ENCODE measurements at places on chromosomes 11 and 22. TPM values are rescaled to one million over a fixed set of nuclear protein-coding genes. Genes with fewer than 3 reads are reported as not detected.
A peak's percentile ranks its signal among the peaks of the same experiment; 100 is the strongest.

- H3K36me3 ChIP-seq: no peaks in the 10 kb centered on the region
- no peak for DNase-seq
- H3K4me3 ChIP-seq: peak overlapping the region; percentile 81
Measured at GRCh38 chr11:118572981-118573550, 857 bp downstream of the ARCN1 start.

The NNMT gene
- total RNA-seq: 1,803 TPM

GRCh38 chr11:12840871-12841660 lies 166.8 kb downstream of the TEAD1 start:
- no peak for DNase-seq
- H3K36me3 ChIP-seq: no peaks in the 10 kb centered on the region
- H3K4me3 ChIP-seq: no peak overlapping the region

GRCh38 chr11:8701891-8702597 lies 19.5 kb downstream of the RPL27A start:
- no peak overlapping the region for H3K4me3 ChIP-seq
- peaks cover 51% of the 10 kb centered on the region for H3K4me1 ChIP-seq
- peak overlapping the region; percentile 93 for H3K27ac ChIP-seq
- no peak for DNase-seq
- peaks cover 4% of the 10 kb centered on the region for H3K36me3 ChIP-seq

- DNase-seq: no peak
- peaks cover 15% of the 10 kb centered on the region for H3K36me3 ChIP-seq
- H3K27me3 ChIP-seq: no peaks in the 10 kb centered on the region
Measured at GRCh38 chr11:75884321-75884720, 69.3 kb downstream of the UVRAG start.

DNA sequence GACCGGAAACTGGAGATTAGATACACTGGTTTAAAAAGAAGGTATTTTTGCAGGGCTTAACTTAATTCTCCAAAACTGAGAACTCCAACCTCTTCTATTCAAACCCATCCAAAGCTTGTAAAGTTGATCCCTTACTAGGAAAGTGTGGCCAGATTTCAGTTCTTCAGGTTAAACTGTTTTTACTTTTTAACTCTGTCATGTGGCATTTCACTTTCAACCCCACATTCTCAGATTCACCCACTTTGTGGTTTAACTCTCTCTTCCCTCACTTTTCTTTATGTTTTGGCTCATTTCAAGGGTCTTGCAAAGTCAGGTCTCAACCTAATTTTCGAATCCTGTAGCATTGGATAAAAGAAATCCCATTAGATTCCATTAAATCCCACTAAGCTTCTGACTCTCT lies 75.4 kb downstream of the MPPED2 start:
- no peak overlapping the region for H3K27ac ChIP-seq
- no peak overlapping the region for H3K4me3 ChIP-seq
- H3K27me3 ChIP-seq: no peaks in the 10 kb centered on the region

GRCh38 chr11:33021501-33021900 lies 5.8 kb downstream of the DEPDC7 start:
- H3K27ac ChIP-seq: no peak overlapping the region
- H3K4me3 ChIP-seq: no peak overlapping the region
- no peak for DNase-seq
- H3K4me1 ChIP-seq: no peaks in the 10 kb centered on the region
- H3K36me3 ChIP-seq: no peaks in the 10 kb centered on the region

- H3K27me3 ChIP-seq: no peaks in the 10 kb centered on the region
- no peak overlapping the region for H3K4me3 ChIP-seq
- DNase-seq: no peak
- H3K27ac ChIP-seq: no peak overlapping the region
- H3K4me1 ChIP-seq: no peaks in the 10 kb centered on the region
- H3K36me3 ChIP-seq: no peaks in the 10 kb centered on the region
Measured at GRCh38 chr11:77558380-77558779, 31.4 kb upstream of the AQP11 start.

The SCYL1 gene
- total RNA-seq: 110 TPM

- no peak overlapping the region for H3K27ac ChIP-seq
- H3K27me3 ChIP-seq: no peaks in the 10 kb centered on the region
- no peaks in the 10 kb centered on the region for H3K36me3 ChIP-seq
- no peaks in the 10 kb centered on the region for H3K4me1 ChIP-seq
Measured at GRCh38 chr11:111448414-111448813, 63.8 kb downstream of the BTG4 start.

DNA sequence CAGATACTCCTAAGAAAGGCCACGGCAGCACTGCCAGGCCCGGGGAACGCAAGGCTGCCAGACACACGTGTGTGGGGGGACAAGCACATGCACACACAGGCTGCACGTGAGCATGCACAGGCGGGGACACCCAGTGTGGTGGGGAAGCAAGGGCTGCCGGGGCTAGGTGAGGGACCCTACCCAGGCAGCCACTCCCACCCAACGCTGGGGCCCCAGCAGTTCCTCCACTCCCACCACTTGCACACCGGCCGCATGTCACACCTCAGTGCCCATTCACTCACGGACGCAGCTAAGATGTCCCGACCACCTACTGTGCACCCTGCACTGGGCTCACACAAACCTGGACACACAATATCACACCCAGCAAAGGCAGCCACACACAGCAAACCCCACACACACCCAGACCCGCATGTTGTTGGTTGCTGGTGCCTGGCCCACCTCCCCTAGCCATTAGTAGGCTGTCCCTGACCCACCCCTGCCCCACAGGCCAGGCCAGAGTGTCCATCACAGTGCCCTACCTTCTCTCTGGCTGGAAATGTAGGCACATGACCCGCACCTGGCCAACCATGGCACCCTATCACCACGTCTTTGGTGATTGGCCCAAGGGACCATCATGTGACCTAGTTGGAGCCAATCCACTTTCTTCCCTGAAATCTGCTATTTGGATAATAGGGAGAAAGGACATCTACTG lies 8.8 kb downstream of the SSTR3 start:
- H3K27ac ChIP-seq: no peak overlapping the region
- no peaks in the 10 kb centered on the region for H3K27me3 ChIP-seq
- no peak overlapping the region for H3K4me3 ChIP-seq
- no peaks in the 10 kb centered on the region for H3K36me3 ChIP-seq

GRCh38 chr22:27875951-27876350 lies 43.1 kb downstream of the PITPNB start:
- H3K36me3 ChIP-seq: peaks cover 27% of the 10 kb centered on the region
- no peaks in the 10 kb centered on the region for H3K27me3 ChIP-seq
- no peak overlapping the region for H3K4me3 ChIP-seq
- H3K27ac ChIP-seq: no peak overlapping the region
- peaks cover 11% of the 10 kb centered on the region for H3K4me1 ChIP-seq
- DNase-seq: no peak

- no peak for DNase-seq
- H3K27me3 ChIP-seq: no peaks in the 10 kb centered on the region
- no peak overlapping the region for H3K27ac ChIP-seq
- H3K4me1 ChIP-seq: no peaks in the 10 kb centered on the region
Measured at GRCh38 chr22:41892721-41893120, 22.2 kb downstream of the SHISA8 start.

- no peaks in the 10 kb centered on the region for H3K36me3 ChIP-seq
- peak; percentile 7 for DNase-seq
- H3K4me3 ChIP-seq: no peak overlapping the region
- no peaks in the 10 kb centered on the region for H3K4me1 ChIP-seq
- no peaks in the 10 kb centered on the region for H3K27me3 ChIP-seq
- no peak overlapping the region for H3K27ac ChIP-seq
Measured at GRCh38 chr11:41461057-41461681, 1.7 kb upstream of the LRRC4C start.

The VSIG2 gene
- total RNA-seq: not detected

DNA sequence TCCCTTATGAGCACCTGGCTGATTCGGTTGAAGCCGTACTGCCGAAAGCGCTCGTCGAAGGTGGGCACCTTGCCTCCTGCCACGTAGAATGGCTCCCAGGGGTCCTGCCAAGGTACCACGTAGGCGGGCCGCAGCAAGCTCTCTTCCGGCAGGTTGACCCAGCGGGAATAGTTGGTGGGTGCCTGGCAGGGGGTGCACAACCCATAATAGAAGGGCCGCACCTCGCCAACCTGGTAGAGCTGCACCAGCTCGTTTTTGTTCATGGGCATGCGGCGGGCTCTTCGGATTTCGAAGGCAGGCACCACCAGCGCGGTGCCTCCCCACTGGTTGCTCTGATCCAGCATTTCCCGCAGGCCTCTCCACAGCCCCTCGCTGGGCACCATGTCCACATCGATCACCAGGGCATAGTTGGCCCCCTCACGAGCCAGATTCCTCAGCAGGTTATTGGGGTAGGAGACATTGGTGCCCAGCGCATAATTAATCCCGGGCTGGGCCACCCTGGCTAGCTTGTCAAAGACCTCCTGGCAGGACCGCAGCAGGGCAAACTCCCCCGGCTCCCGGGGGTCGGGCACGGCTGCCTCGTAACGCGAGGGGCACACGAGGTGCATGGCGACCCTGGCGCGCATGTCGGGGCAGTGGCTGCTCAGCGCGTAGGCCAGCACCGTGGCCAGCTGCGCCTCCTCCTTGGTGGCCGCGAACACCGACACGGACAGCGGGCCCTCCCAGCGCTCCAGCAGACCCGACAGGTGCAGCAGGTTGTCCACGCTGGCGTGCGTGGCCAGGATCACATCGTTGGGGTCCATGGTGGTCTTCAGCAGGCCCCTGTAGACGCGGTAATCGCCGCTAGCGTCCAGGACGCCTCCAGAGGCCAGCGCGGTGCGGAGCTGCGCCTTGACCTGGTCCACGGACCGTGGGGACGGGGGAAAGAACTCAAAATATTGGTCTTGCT lies 679 bp downstream of the B4GAT1 start:
- H3K36me3 ChIP-seq: no peaks in the 10 kb centered on the region
- peak overlapping the region; percentile 72 for H3K4me3 ChIP-seq
- DNase-seq: no peak
- H3K27ac ChIP-seq: peak overlapping the region; percentile 76
- H3K27me3 ChIP-seq: no peaks in the 10 kb centered on the region

DNA sequence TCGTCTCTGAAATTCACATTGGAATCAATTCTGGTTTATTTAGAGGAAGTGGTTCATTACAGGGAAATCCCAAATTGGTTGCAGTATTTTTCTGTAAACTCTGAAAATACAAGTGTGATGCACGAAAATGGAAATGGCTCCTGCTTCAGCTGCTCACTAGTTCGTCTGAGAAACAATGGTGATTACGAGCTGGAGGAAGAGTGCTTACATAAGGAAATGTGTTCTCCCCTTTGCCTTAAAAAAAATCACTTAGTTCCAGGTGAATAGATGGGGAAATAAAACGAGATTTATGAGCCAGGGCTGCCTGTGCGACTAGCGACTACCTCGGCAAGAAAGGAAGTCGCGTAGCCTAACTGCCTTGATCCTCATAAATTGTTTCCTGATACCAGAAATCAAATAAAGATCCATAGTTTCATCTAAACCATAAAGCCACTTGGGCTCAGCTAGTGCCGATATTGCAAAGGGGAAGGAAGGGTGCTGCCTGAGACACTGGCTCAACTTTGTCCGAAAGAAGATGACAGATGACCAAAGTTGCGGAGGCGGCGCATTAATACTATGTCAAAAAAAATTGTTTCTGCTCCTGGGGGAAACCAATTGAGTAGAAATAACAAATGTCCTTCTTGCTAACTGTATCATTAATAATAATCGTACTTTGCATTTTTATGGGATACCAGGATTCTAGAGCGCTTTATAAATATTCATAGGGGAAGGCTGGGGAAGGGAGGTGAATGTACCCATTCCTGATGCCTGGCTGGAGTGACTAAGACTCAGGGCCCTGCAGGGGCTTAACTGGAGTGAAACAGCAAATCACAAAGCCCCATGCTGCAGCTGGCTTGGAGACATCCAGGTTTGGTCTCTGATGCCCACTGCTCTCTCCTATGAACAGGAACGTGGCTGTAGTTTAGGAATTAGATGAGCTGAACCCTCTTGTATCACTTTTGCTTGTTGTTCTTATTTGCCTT lies 185.7 kb downstream of the BLID start:
- no peaks in the 10 kb centered on the region for H3K4me1 ChIP-seq
- H3K27me3 ChIP-seq: no peaks in the 10 kb centered on the region
- H3K36me3 ChIP-seq: no peaks in the 10 kb centered on the region
- H3K27ac ChIP-seq: peak overlapping the region; percentile 4
- H3K4me3 ChIP-seq: peak overlapping the region; percentile 27
- no peak for DNase-seq

DNA sequence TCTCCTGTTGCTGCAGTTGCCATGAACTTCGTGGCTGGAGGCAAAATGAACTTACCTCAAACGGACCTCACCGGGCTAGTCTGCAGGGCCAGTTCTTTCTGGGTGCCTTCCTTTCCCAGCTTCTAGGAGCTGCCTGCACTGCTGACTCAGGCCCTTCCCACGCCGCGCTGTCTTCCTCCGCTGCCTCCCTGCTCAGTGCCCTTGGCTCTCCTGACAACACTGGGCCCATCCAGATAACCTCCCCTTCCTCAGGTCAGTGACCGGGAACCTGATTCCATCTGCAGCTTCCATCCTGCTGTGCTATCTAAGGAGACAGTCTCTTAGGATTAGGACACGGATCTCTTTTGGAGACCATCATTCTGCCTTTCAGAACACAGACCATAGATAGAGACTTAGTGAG lies 19.3 kb downstream of the MOB2 start:
- peak overlapping the region; percentile 29 for H3K27ac ChIP-seq
- no peaks in the 10 kb centered on the region for H3K36me3 ChIP-seq
- H3K4me3 ChIP-seq: no peak overlapping the region
- H3K27me3 ChIP-seq: no peaks in the 10 kb centered on the region
- no peaks in the 10 kb centered on the region for H3K4me1 ChIP-seq

The NCF4 gene
- total RNA-seq: 14.2 TPM

GRCh38 chr11:112931703-112932102 lies 29.5 kb upstream of the NCAM1 start:
- no peaks in the 10 kb centered on the region for H3K27me3 ChIP-seq
- H3K4me1 ChIP-seq: no peaks in the 10 kb centered on the region
- no peaks in the 10 kb centered on the region for H3K36me3 ChIP-seq
- DNase-seq: no peak
- no peak overlapping the region for H3K4me3 ChIP-seq

DNA sequence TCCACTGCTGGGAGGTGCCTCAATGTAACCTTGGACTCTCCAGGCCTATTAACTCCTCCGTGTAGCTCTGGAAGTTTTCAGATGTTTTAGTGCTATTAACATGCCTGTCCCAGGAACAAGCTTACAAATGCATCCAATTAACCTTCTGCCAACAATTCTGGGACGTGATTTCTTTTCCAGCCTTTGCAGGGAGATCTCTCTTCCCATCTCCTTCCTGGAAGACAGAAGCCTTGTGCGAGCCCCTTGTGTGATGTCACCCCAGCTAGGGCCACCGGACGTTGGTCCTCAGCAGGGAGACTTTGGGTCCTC lies 47.7 kb upstream of the SYT7 start:
- no peak overlapping the region for H3K27ac ChIP-seq
- H3K36me3 ChIP-seq: no peaks in the 10 kb centered on the region
- H3K4me1 ChIP-seq: no peaks in the 10 kb centered on the region
- peaks cover 6% of the 10 kb centered on the region for H3K27me3 ChIP-seq

GRCh38 chr11:17906436-17906835 lies 106.4 kb downstream of the SERGEF start:
- H3K36me3 ChIP-seq: peaks cover 18% of the 10 kb centered on the region
- no peak overlapping the region for H3K4me3 ChIP-seq
- DNase-seq: no peak

GRCh38 chr11:107928046-107928766 lies at the start of gene RAB39A:
Gene RAB39A, plus strand, starts transcription at chr11:107928448. Its CDS starts 121 bp downstream, at chr11:107928569.
- no peak within 1 kb of the TSS for H3K27ac ChIP-seq
- no peaks in the 10 kb centered on the region for H3K4me1 ChIP-seq
- peak within 1 kb of the TSS; percentile 19 for H3K4me3 ChIP-seq
- peak; percentile 61 for DNase-seq
- no peaks in the 10 kb centered on the region for H3K36me3 ChIP-seq
- peaks cover 24% of the 10 kb centered on the region for H3K27me3 ChIP-seq

The MRPL48 gene
- total RNA-seq: 20.4 TPM

The SERPING1 gene
- total RNA-seq: 641 TPM

The CCDC188 gene
- 5.0 TPM for total RNA-seq

The C11orf52 gene
- total RNA-seq: not detected

- H3K4me3 ChIP-seq: no peak overlapping the region
- H3K36me3 ChIP-seq: no peaks in the 10 kb centered on the region
- no peak for DNase-seq
- no peaks in the 10 kb centered on the region for H3K27me3 ChIP-seq
- no peaks in the 10 kb centered on the region for H3K4me1 ChIP-seq
Measured at GRCh38 chr11:85697747-85698146, 11.8 kb upstream of the CCDC89 start.

Data from tibial nerve (tissue), 4 donors.